ENCODE measurements at places on chromosomes 11 and 22. TPM values are rescaled to one million over a fixed set of nuclear protein-coding genes. Genes with fewer than 3 reads are reported as not detected.

DNA sequence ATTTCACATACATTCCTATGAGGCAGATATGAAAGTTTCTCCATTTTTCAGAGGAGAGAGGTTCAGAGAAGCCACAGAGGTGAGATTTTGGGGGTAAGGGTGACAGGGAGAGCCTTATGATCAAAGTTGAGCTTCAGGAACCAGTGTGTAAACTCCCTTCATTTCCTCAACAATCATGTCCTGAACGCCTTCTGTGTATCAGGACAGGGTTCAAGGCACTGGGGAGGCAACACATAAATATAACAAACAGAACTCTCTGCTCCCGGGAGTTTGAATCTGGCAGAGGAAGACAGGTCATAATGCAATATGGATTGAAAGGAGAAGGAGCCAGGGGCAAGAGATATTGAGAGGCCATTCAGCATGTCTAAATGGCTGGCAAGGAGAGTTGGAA lies 28.0 kb downstream of the AMOTL1 start:
- no peak for DNase-seq

GRCh38 chr11:93850594-93851018 lies at the start of gene VSTM5:
VSTM5 (minus strand) TSS chr11:93850618; CDS start chr11:93850502, 116 bp downstream.
- peak; percentile 42 for DNase-seq

GRCh38 chr11:33984682-33985389 lies 66.7 kb upstream of the CAPRIN1 start:
- DNase-seq, result no peak

GRCh38 chr11:30914143-30914762 lies 328.1 kb upstream of the MPPED2 start:
- peak; percentile 59 for DNase-seq

- DNase-seq, result peak; percentile 32
Observed at GRCh38 chr11:47409440-47410369, 1.3 kb downstream of the SLC39A13 start.

DNA sequence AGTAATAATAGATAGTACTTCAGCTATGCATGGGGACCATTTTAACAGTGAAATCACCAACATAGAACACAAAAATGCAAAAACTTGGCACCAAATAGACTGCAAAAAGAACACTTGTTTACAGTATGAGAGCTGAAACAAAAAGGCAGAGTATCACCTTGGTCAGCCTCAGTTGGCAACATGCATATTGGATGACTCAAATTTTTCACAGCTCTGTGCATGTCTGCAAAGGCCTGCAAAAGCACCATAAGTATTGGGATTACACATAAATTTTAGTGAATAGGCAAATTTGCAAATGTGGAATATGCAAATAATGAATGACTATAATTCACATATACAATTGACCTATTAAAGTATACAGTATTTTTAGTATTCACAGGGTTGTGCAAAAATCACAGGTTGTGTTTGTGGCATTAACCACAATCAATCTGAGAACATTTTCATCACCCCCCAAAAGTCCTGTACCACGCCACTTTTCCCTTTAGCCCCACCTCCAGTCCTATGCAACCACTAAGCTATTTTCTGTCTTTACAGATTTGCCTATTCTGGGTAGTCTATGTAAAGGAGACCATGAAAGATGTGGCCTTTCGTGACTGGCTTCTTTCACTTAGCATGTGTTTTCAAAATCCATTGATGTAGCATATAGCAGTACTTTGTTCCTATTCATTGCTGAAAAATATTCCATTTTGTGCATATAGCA lies 47.2 kb downstream of the CCDC15 start:
- peak; percentile 48 for DNase-seq

The SEZ6L gene
- not detected for total RNA-seq

The PANX3 gene
- not detected for total RNA-seq

The DDI1 gene
- not detected for total RNA-seq
